ENCODE measurements at places on chromosomes 6 and 20.

- DNase-seq: peak; percentile 82
These were observed 607.3 kb upstream of the CITED2 start for GRCh38 chr6:139981768-139982181.

DNA sequence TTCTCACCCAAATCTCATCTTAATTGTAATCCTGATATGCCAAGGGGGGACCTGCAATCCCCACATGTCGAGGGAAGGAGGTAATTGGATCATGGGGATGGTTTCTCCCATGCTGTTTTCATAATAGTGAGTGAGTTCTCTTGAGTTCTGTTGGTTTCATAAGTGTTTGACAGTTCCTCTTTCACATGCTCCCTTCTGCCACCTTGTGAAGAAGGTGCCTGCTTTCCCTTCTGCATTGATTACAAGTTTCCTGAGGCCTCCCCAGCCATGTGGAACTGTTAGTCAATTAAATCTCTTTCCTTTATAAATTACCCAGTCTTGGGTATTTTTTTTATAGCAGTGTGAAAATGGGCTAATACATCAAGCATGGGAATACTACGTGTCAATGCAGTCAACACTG, 925.0 kb upstream of the MAN1A1 start:
- no peak for DNase-seq

GRCh38 chr6:21612067-21612745, 18.7 kb downstream of the SOX4 start:
- no peak for DNase-seq

- DNase-seq: no peak
These were observed 41.1 kb upstream of the FANCE start for GRCh38 chr6:35411066-35411465.

- no peak for DNase-seq
These were observed 967 bp downstream of the KIAA0408 start for GRCh38 chr6:127458222-127458621.

GRCh38 chr6:110352563-110353262, 5.4 kb downstream of the METTL24 start:
- peak; percentile 65 for DNase-seq

- DNase-seq: peak; percentile 62
These were observed 51.9 kb downstream of the HIVEP2 start for GRCh38 chr6:142893088-142893487.

DNA sequence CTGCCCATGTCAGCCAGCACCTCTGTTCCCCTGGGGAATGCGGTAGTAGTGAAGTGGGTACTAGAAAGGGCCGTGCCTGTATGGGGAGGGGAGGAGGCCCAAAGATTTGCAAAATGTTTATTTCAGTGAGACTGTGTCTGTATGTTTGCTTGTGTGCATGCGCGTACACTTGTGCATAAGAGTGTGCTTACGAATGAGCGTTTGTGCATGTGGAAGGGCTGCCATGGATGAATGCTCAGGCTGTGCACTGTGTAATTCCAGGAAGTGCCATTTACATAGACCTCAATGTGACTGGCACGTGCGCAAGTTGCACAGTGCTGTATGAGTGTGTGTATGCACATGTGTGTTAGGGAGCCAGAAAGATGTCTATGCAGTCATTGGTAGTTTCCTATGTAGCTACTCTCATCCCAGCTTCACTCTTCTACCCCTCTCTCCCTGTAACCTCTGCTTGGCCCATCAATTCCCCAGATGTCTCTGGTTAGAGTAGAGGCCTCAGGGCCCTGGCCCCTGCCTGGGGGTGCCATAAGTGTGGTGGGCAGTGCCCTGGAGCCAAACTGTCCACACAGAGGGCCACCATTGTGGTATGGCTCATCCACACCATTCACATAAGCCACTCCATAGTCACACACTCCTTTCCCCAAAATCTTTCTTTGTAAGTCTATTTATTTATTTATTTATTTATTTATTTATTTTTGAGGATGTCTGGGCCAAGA, 26.8 kb upstream of the SLC22A7 start:
- DNase-seq: no peak

- no peak for DNase-seq
These were observed 425.5 kb downstream of the TBC1D32 start for GRCh38 chr6:120908767-120909166.

- DNase-seq: no peak
These were observed 24.3 kb upstream of the IL17A start for GRCh38 chr6:52161689-52162438.

DNA sequence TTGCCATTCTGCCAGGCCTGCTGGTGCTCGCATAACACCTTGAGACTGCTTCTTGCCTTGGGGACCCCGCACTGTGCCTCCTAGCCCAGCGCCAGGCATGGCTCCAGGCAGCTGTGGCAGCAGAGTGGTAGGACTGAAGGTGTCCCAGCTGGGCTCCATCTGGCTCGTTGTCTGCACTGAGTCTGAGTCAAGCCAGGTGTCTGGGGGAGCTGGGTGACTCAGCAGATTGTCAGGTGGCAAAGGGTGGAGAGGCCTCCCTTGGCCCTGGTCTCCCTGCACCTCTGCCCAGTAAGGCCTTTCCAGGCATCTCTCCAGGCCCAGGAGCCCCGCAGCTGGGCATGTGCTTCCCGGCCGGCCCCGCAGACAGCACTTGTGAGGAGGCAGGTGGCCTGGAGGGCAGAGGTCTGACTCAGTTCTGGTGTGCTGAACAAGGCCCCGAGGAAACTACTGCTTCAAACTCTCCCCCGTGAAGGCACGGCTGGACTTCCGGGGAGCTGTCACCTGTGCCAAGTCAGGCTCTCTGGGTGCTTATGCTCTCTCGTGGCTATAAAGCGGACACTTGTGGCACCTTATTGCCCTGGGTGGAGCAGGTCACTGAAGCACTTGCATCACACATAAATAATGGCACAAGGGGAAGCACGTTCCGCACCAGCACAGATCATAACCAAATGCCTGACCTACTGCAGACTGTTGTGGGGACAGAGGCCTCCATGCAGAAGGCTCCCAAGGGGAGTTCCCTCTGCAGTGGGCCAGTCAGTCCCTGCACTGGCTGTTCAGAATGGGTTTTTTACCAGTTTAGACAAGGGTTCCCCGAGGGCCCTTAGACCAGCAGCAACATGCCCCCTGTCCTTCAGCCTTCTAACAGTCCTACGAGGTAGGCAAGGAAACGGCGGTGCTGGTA, 27.5 kb downstream of the FOXC1 start:
- DNase-seq: no peak

DNA sequence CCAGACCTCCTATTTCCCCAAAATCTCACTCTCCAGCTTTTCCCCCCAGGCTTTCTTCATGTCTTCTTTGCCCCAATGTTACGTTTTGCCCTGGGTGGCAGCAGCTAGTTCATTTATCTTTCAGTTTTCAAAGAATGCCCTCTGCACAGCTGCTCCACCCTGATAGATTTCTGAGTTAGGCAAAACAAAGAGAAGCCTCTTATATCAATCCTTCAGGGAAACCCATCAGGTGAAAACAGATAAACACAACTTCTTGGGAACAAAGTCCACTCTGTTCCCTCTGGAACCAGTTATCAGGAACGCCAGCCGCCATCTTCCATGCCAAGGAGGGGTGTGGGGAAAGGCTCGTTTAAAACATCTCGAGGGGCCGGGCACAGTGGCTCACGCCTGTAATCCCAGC, 34.0 kb downstream of the ZBTB9 start:
- DNase-seq: no peak

DNA sequence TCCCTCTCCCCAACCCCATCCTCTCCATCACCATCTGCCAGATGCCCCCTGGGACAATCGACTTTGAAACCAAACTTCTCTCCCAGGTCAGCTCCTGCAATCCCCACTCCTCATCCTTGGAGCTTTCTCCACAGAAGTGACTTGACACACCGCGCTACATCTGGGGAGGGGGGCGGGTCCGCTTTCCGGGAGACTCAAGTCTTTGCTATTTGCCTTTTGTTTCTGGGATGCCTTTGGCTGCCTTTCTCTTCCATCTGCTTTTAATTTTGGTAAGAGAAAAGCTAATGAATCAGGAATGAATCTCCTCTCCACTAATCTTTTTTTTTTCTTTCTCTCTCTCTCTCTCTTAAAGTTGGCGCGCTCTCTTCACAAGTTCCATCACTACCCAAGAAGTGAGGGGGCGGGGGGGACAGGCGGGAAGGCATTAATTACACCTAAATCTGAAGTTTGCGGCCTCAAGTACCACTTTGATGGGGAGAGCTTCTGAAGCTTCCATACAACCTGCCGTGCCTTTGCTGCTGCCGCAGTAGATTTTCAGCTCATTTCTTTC, 664 bp upstream of the TPBG start:
- no peak for DNase-seq

DNA sequence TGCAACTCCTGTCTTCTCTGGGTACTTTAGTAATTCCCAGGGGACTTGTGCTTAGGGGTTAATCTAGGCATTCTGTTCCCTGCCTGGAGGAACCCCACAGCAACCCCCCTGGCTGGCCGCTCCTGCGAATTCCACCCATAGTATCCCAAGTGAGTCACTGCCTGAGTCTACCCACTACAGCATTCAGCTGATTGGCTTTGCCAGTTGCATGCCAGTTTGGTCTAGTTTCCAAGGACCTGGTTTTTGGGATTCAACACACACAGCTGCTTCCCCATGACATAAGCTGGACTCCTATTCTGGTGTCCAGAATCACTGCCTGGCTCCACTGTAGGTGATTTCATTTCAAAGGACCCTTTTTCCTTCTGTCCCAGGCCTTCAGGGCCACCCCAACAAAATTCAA, 40.3 kb downstream of the PLCG1 start:
- DNase-seq: peak; percentile 77

- DNase-seq: peak; percentile 50
These were observed 338.7 kb downstream of the HTR1B start for GRCh38 chr6:77124604-77125003.

DNA sequence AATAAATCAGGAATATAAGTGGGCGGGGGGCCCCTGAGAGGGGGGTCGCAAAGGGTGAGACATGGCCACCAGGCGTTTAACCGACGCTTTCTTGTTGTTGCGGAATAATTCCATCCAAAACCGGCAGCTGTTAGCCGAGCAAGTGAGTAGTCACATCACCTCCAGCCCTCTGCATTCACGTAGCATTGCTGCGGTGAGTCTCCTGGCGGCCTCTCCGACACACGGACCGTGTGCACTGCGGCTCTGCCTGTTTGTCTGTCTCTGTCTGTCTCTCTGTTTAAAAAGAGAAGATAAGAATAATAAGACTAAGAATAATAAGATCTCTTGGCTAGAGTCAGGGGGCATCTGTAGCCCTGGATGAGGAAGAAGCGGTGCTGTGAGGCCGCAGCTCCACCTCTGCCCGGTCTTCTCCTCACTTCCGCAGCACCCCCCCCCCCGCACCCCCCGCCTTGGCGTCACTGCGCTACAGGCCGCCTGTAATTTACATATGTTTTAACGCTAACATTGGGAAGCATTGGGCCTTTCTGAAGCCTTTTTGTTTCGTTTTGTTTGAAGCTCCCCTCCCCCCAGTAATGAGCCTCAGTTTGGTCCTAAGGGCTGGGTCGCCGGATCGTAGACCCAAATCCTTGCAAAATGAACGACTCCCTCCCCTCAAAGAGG, 993 bp downstream of the STX16 start:
- peak; percentile 91 for DNase-seq

DNA sequence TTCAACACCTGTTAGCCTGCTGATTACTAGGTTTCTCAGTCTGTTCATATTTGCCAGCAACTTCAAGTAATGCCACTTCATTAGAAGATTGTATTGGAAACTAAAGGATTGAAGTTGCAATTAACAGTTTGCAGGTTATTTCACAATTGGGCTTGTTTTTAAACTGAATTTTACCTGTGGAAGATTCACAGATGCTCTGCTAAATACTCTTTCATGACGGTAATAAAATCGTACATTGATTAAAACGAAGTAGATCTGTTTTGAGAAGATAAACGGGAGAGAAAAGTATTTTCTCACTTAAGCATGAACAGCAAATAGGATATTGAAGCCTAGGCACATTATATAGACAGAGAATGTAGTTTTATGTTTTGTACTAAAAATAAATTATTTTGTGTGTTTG, 1.6 kb downstream of the RNF182 start:
- DNase-seq: no peak

Data from mesenchymal stem cell (in vitro differentiated cells and primary cell).